ENCODE measurements at places on chromosomes 4 and X. TPM values are rescaled to one million over a fixed set of nuclear protein-coding genes. Genes with fewer than 3 reads are reported as not detected.

The NXF2 gene
- not detected for total RNA-seq

The AMBN gene
- total RNA-seq, result not detected

The MXRA5 gene
- total RNA-seq, result 34.4 TPM

The SEPSECS gene
- total RNA-seq, result 8.9 TPM

The DCAF16 gene
- 23.0 TPM for total RNA-seq

The COX7B2 gene
- total RNA-seq, result not detected

The SPARCL1 gene
- 116 TPM for total RNA-seq

The XIAP gene
- total RNA-seq, result 35.0 TPM

The PAGE5 gene
- not detected for total RNA-seq

The TDO2 gene
- not detected for total RNA-seq

The PLP1 gene
- total RNA-seq, result 41.8 TPM

The POU4F2 gene
- total RNA-seq, result not detected

The EDNRA gene
- total RNA-seq, result 41.8 TPM

The NEIL3 gene
- total RNA-seq, result 5.7 TPM

The PTPN13 gene
- total RNA-seq, result 21.9 TPM

Measured in skeletal muscle tissue (tissue), 5 donors.